NCI-H1417 (cell line): ENCODE measurements at places on chromosomes 1 and 21.

- DNase-seq: no peak
These were observed 123.7 kb upstream of the EDN2 start for GRCh38 chr1:41608211-41608610.

GRCh38 chr1:152170287-152170905 is 11.4 kb upstream of the RPTN start:
- no peak for DNase-seq

DNA sequence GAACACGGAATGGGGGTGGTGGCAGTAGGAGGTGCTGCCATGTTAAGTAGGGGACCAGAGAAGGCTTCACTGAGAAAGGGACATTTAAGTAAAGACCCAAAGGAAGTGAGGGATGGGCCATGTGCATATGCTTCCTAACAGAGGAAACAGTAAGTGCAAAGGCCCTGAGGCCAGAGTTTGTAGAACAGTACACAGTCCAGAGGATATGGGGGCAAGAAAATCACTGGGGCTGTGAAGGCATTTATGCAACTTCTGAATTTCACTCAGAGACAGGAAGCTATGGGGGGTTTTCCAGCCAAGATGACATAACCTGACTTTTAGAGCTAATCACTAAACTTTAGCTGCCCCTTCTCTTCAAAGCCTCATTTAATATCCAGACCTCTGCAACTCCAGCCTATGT is 202.5 kb upstream of the EDN2 start:
- no peak for DNase-seq

DNA sequence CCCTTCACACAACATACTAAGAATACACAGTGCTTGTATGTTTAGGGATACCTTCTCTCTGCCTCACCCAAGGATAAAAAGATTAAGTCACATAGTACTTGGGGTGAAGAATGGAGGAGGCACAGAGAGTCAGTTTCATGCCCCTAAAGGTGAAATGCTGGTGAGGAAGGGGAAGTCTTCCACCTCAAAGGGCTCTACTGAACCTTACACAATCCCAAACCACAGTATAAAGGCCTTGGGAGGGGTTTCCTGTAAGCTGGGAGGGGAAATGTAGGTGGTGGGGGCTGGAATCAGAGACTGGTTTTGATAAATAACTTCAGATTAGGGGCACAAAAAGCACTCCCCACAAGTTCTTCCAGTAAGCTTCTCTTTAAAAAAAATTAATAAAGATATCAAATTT is 3.5 kb downstream of the MINDY1 start:
- DNase-seq: no peak

- no peak for DNase-seq
These were observed 48.2 kb downstream of the SLC9C2 start for GRCh38 chr1:173554541-173555250.

GRCh38 chr1:184041731-184042130 is 4.2 kb upstream of the COLGALT2 start:
- DNase-seq: no peak

DNA sequence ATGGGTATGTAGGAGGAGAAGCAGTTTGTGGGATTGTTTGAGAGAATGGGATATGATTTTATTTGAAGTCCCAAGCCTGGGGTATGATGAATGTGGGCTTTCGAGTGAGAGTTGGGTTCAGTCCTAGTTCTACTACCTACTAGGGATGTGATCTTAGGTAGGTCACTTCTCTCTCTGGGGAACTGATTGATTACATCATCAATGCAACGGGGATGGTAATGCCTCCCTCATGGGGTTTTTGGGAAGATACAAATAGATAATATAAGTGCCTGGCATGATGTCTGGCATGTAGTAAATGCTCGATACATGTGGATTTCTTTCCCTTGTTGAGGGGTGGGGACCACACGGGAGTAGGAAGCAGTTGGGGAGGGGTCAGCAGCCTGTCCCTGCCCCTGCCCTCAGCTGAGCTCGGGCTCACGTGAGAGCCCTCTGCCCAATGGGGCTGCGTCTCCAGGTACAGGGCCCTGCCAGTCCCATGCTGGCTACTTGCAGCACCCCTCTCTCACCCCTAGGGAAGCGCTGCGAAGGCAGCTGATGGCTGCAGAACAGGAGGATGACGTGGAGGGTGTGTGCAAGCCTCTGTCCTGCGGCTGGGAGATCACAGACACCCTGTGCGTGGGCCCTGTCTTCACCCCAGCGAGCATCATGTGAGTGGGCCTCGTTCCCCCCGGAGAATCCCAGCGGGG is 38.7 kb downstream of the AZIN2 start:
- DNase-seq: no peak

- DNase-seq: no peak
These were observed 206.3 kb downstream of the HS2ST1 start for GRCh38 chr1:87120779-87121178.

DNA sequence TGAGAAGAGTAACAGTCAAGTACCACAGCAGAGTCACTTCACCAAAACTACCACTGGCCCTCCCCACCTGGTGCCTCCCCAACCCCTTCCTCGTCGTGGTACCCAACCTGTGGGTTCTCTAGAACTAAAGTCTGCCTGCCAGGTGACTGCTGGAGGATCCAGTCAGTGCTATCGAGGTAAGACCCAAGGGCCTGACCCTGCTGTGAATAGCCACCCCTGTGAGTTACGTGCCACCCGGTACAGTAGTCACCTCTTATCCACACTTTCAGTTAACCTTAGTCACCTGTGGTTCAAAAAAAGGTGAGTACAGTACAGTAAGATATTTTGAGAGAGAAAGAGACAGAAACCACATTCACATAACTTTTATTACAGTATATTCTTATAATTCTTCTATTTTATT is 16.5 kb downstream of the TTF2 start:
- DNase-seq: no peak

- DNase-seq: peak; percentile 25
These were observed 20.6 kb downstream of the PYHIN1 start for GRCh38 chr1:158951956-158952355.

DNA sequence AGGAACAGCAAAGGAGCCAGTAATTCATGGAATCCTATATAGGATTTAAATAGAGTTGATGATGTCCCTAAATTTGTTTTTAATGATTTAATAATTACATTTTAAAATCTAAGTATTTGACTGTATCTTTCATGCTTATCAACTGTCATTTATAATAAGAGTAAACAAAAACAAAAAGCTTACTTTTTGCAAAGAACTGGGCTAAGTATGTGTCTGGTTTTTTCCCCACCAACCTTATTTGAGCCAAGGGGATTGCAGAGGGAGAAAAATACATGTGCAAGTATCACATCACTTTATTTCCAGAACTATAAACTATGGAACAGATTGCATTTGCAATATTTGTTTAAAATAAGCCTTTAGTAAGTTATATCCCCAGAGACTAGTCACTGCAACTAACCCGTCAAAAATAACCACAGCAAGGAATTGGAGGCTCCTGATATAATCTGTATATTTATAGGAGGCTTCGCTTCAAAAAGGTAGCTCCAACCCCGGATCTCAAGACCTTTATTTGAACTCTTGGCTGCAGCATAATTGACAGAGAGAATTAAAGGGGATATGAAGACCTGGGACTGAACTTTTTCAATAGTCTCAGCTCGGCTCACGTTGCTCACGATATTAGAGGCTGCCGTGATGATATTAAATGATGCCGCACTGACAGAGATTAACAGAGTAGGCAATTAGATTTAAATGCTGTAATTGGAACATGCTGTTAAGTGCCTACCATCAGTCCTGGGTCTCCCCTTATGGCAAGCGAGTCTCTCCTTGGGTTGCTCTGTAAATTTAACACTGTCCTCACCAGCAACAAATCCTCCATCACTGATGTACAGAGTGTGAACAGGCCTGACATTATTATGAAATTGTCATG is 329.1 kb upstream of the NFIA start:
- peak; percentile 78 for DNase-seq

DNA sequence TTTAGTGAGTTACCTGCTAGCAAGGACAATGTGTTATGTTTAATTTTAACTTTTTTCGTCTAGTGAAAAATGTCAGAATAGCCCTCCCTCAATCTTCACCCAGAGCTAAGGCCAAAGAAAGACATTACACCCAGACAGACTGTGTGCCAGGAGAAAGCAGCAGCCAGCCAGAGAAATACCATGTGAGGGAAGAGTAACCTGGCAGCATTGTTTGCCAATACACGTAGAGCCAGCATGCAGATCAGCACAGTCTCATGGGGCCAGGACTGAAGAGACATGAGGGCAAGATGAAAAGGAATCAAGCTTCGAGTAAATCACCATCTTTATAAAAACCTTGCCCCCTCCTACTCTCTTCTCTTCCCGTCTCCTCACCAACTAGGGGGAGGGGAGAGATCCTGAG is 88.5 kb upstream of the ADAR start:
- no peak for DNase-seq

DNA sequence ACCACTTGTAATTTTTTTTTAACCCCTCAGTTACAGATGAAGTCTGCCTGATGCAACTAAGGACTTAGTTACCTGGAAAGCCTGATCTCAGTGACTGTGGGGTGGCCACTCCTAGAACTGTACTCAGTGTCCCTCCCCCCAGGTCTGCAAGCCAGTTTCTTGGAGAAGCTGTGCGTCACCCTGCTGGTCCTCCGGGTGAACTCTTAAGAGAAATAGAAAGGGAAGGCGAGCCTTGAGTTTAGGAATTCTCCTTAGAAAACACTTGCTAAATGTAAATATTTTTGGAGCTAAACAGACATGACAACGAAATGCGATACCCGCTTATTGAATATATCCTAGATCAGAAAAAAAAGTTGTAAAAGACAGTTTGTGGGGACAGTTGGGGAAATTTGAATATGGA is 730 bp downstream of the SLC16A4 start:
- no peak for DNase-seq

GRCh38 chr1:2279210-2279639 is 51.1 kb downstream of the SKI start:
- DNase-seq: no peak

DNA sequence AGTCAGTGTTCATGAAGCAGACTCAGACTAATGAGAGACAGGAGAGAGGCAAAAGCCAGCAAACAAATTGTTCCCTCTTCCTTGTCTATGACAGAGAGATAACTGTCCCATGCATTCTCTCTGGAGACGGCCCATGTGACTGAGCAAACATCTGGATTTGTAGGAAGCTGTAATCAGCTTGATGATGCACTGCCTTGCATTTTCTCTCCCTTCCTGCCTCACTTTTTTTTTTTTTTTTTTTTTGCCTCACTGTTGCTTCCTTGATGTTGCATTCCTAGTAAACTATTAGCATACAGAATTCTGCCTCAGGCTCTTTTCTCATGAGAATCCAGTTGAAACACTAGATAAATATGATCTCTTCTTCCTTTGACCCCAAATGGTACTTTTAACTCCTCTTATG is 134.5 kb downstream of the HHIPL2 start:
- no peak for DNase-seq

DNA sequence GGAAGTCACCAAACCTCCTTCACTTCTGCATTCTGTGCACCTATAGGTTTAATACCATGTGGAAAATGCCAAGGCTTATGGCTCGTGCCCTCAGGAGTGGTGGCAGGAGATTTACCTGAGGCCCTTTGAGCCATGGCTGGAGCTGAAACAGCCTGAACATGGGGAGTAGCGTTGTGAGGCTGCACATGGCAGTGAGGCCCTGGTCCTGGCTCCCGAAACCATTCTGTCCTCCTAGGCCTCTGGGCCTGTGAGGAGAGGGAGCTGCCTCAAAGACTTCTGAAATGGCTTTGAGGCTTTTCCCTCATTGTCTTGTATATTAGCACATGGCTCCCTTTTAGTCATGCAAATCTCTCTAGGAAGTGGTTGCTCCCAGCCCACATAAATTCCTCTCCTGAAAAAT is 20.6 kb downstream of the PTGFR start:
- DNase-seq: no peak

DNA sequence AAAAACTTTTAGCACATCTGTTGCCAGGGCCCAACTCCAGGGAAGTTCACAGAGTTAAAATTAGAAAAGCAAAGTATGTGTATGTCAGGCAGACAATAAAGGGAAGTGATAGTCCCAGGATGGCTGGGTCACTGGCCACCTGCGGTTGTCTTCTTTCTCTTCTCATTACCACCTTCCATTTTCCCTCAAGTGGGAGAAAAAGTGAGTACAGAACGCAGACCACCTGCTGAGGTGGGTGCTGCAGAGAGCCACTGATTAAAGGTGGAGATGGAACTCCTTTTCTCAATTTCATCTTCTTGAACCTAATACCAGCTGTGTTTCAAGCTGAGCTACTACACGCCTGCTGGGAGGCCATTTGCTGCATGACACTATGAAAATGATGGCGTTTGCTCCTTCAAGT is 88.8 kb upstream of the PDE4B start:
- no peak for DNase-seq

- DNase-seq: no peak
These were observed 74.8 kb upstream of the ATP1B1 start for GRCh38 chr1:169031566-169032224.

DNA sequence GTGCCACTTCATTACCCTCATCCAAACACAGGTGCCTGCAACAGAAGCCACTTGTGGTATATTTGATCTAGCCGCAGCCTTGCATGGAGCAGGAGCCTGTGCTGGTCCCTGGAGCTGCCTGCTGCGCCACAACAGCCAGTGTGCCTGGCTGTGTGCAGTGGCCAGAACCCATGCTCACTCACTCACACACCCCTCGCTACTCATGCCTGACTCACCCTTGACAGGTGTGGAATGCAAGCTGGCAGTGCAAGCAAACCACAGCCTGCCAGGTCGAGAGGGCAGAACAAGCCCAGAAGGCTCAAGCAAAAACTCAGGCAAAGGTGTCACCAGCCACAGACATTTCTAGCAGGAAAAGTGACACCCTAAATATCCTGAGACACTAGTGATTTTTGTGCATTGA is 1510.9 kb downstream of the KCNT2 start:
- no peak for DNase-seq

GRCh38 chr1:220817907-220818306 is 31.2 kb downstream of the MTARC1 start:
- no peak for DNase-seq

DNA sequence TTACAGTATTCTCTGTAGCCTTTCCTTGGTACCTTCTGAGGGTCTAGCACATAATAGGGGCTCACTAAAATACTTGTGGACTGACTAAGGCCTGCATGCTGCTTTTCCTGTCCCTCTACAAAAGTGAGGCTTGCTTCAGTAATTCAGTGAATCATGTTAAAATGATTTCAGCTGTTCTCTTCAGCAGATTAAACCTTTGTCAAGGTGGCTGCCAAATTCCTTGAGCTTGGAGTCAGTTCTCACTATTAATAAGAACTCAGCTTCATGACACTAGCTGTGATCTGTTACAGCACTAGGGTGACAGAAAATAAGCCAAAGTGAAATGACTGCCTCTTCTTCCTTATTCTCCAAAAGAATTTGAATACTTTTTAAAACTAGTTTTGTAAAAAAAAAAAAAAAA is 128.8 kb downstream of the KCNN3 start:
- no peak for DNase-seq

- DNase-seq: peak; percentile 41
These were observed 87.9 kb upstream of the LYST start for GRCh38 chr1:235954306-235955283.
